Activated CD4-positive, alpha-beta T cell treated with anti-CD3 and anti-CD28 coated beads for 36 hours (primary cell): ENCODE measurements at places on chromosomes 2 and 18.

GRCh38 chr2:47267711-47268086 lies 112.6 kb upstream of the STPG4 start:
- H3K36me3 ChIP-seq: no peaks in the 10 kb centered on the region
- H3K4me3 ChIP-seq: no peak overlapping the region
- DNase-seq: no peak
- no peak overlapping the region for H3K27ac ChIP-seq

DNA sequence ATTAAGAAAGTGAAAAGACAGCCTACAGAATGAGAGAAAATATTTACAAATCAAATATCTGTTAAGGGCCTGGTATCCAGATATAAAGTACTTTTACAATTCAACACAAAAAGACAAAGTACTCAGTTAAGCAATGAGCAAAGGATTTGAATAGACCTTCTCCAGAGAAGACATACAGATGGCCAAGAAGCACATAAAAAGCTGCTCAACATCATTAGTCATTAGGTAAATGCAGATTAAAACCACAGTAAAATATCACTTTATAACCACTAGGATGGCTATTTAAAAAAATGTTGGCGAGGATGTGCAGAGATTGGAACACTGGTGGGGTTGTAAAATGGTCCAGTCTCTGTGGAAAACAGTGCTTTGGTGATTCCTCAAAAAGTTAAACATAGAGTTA lies 38.9 kb downstream of the RAB31 start:
- no peaks in the 10 kb centered on the region for H3K36me3 ChIP-seq
- no peaks in the 10 kb centered on the region for H3K4me1 ChIP-seq
- no peak for DNase-seq

DNA sequence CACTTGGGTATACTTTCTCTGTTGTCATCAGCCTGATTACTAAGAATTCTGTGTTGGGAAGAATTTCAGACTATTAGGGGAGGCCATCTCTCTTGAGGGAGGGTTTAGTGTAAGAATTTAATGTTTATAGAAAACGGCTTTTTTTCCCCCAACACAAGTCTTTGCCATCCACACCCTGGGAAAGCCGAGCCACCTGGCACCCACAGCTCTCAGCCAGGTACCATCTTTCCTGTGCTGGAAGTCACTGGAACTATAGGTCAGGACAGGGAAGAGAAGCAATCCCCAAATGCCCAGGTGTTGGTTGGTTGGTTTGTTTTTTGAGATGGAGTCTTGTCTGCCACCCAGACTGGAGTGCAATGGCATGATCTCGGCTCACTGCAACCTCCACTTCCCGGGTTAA lies 155.1 kb downstream of the SMAD7 start:
- peaks cover 10% of the 10 kb centered on the region for H3K4me1 ChIP-seq
- H3K27me3 ChIP-seq: no peaks in the 10 kb centered on the region
- H3K27ac ChIP-seq: no peak overlapping the region
- H3K4me3 ChIP-seq: no peak overlapping the region
- DNase-seq: no peak

DNA sequence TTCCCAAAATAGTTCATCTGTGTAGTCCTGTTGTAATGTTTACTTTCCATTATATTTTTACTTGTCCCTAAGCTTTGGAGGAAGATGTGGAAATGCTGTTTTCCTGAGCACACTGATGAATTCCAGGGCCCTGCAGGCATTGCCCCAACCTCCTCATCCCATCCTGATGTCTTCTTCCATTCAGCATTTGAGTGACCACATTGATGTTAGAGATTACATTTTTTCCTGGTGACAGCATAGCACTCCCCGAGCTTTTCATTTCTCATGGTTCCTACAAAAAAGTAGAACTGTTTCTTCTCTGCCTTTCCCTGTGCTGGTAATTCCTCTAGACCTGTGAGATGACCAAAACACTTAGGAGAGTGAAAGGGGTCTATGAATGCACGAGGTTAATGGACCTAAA lies 4.8 kb downstream of the IL36A start:
- no peak overlapping the region for H3K4me3 ChIP-seq
- H3K36me3 ChIP-seq: no peaks in the 10 kb centered on the region
- DNase-seq: no peak
- no peaks in the 10 kb centered on the region for H3K27me3 ChIP-seq

GRCh38 chr2:137764646-137765045 lies 199.6 kb upstream of the HNMT start:
- no peaks in the 10 kb centered on the region for H3K4me1 ChIP-seq
- H3K4me3 ChIP-seq: no peak overlapping the region
- no peak for DNase-seq

DNA sequence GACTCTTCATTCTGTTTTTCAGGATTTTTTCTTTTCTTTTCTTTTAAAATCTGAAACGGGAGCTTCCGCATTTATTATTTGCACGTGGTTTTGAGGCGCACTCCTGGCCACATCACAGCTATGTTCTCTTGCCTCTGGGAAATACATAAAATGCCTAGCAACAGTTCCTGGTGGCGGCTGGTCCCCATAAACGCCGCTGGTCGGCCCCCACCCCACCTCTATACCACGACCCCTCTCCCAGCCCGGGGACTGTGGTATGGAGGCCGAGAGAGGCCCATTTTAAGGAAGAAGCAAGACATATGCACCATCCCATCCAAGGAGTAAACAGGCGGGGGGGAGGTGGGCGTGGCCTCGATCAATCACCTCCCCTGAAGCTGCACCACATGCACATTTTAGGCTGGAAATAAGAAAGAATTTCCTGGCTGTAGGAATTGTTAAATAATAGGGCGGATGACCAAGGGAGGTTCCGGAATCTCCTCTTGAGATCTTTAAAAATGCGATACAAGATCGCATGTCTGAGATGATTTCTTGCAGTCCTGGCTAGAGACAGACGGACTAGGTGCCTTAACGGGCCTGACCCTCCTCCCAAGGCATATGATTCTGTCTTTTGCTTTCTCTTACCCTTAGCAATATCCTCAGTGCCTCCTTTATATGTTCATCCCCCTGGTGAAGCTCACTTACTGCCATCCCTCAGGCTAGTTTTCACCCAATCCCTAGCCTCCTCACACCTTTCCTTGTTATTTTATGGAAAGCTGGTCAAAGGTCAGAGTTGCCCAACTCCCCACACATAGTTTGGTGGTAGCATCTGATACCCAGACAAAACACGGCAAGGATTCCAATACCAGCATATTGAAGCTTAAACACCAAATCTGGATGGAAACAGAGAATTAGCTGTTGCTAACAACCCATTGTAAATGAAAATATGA lies 82.4 kb downstream of the BCL2 start:
- DNase-seq: no peak
- H3K36me3 ChIP-seq: peaks cover 64% of the 10 kb centered on the region
- H3K4me1 ChIP-seq: peaks cover 71% of the 10 kb centered on the region
- H3K4me3 ChIP-seq: no peak overlapping the region
- H3K27ac ChIP-seq: peak overlapping the region; percentile 85
- no peaks in the 10 kb centered on the region for H3K27me3 ChIP-seq

GRCh38 chr2:42775186-42775585 lies 11.3 kb upstream of the OXER1 start:
- H3K27ac ChIP-seq: no peak overlapping the region
- peaks cover 16% of the 10 kb centered on the region for H3K4me1 ChIP-seq
- no peak for DNase-seq
- H3K4me3 ChIP-seq: no peak overlapping the region
- peaks cover 3% of the 10 kb centered on the region for H3K36me3 ChIP-seq
